ENCODE measurements at places on chromosomes 1 and 21. TPM values are rescaled to one million over a fixed set of nuclear protein-coding genes. Genes with fewer than 3 reads are reported as not detected.

- DNase-seq, result no peak
Measured at GRCh38 chr1:216765346-216766300, 42.4 kb upstream of the ESRRG start.

DNA sequence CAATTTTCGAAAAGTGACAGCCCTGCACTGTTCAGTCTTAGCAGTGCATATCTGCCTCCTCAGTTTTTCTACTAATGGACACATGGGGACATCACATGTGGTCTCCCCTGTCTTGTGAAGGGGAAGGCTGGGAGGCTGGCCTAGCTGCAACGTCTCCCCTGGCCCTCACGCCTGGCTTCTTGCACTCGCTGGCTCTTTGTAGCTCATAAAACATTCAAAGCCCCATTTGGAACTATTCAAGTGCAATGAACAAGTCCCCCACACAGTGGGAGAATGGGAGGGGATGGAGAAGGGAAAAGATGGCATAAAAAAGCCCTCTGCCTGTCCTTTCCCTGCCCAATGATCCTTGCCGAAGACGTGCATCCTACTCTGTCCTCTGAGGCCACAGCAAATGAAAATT lies 73.6 kb downstream of the PGBD5 start:
- DNase-seq, result no peak

DNA sequence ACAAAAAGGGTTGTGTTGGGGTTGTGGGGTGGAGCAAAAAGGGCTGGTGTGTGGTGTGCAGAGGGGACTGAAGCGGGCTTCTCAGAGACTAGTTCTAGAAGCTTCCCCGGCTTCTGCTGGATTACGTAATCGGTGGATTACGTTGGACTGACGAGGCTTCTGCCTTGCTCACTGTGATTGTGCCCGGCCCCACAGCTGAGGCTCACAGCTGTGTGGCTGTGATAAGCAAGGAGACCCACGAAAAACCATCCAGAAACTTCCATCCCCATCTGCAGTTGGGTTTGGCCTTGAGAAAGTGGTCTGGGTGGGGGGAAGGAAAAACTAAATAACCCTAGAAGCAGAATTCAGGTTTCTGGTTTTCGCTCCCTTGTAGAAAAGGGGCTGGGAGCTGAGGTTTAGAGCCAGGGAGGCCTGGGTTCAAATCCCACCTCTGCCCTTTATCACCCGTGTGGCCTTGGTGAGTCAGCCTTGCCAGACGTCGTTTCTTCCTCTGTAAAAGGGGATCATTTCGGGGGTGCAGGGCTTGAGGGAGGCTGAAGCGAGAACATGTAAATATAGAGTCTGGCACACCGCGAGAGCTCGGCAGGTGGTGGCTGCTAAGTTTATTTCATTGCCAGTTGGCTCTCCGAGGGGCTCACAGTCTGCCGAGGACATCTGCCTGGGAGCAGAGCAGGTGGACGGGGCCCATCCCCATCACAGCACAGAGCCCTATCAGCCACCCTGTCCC lies 30.4 kb upstream of the DISP3 start:
- no peak for DNase-seq

DNA sequence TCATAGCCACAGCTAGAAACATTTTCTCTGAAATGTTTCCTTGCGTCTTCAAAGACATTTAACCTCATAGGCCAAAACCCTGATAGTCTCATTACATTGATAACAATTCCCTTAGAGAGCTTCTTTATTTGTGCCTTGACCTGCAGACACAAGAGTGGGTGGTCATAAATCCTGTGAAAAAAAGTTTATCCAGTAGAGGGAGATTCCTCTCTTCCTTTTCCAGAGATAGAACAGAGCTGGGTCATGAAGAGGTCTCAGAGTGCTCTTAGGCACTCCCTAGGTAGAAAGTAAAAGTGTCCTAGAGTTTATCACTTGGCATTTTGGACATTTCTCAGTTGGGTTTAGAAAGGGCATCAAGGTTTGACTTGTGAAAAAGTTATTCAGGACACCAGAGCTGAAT lies 426.1 kb downstream of the NUF2 start:
- no peak for DNase-seq

DNA sequence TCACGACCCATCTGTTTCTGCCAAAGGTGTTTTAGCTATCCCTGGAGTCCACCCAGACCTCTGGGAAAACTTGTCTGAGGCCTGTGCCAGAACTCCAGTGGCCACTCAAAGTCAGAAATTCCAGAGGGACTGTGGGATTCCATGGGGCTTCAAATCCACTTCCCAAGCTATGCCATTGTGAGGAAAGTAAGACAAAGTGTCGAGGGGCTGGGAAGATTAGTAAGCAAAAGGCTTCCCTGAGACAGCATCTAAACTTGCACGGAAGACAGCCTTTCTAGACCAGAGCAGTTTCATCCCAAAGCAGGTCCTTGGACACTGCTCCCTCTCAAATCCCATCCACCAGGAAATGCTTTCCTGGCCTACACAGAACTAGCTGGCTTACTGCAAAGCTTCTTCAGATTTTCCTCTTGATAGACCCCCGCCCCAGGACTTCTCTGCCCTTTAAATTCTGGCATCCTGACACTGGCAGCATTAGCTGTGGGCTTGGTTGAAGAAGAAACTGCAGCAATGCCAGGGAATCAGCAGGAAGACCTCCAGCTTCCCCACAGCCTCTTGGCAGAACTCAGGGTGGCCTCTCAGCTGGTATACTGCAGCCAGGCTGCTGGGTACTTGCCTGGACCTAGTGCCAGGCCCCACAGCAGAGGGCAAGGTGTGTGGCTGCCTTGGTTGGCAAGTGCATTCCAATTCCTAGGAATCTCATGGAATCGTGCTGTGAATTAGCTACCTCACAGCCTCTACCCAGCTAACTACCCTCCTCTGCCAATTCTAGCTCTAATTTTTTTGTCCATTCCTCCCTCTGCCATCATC lies 27.3 kb upstream of the LMX1A start:
- DNase-seq, result no peak

OR10J1 gene
- total RNA-seq, result not detected

Measured in psoas muscle (tissue), 8 donors.